Non-pigmented ciliary epithelial cell (primary cell): ENCODE measurements at places on chromosomes 11 and 22.

GRCh38 chr11:63001456-63001855 is 14.2 kb downstream of the SLC22A8 start:
- DNase-seq, result no peak

GRCh38 chr11:19880088-19880345 is 167.4 kb downstream of the NAV2 start:
- DNase-seq, result no peak

- DNase-seq, result no peak
These were observed 7.3 kb downstream of the TOP3B start for GRCh38 chr22:21975273-21975672.

DNA sequence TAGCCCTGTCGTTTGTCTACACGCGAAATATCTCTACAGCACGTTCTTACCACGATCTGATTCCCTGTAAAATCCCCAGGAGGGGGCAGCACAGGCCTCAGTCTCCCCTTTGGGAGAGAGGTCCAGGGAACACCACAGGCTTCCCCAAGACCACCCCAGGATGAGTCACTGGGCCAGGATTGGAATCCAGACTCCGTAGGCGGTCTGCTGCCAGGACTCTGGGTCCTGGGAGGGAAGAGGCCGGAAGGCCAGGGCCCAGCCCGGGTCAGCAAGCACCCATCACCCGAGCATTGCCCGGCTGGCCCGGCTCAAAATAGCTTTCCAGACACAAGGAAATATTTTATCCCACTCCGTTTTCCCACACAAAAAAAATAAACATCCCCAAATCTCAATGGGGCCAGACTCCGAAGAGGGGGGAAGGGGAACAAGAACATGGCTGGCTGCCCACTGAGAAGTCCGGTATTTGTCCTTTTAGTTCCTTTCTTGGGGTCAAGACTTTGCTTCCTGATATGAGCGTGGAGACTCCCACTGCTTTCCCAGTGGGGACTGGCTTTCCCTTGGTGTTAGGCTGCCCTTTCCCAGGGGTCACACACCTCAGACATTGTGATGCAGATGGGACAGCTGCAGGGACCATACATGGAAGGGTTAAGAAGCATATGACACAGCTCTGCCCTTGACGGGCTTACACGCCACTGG is 91.3 kb downstream of the LRRC32 start:
- DNase-seq, result no peak

DNA sequence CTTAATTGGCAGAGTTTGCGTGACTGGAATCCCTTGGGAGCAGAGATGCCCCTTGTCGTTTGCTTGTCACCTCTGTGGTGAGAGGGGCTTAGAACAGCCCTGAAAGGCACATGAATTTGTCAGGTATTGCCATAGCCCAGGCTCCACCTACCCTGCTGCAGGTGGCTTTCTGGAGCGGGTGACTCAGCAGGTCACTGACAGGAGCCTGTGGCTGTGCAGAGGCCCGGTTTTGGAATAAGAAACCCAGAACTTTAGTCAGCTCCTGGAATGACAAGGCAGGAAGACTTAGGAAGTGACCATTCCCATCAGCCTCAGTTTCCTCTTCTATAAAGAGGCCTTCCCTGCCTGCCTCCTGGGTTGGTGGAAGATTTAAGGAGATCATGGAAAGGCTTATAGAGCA is 539.7 kb downstream of the INSC start:
- DNase-seq, result no peak
